A673 (cell line): ENCODE measurements at places on chromosomes 13 and 19. TPM values are rescaled to one million over a fixed set of nuclear protein-coding genes. Genes with fewer than 3 reads are reported as not detected.
A peak's percentile ranks its signal among the peaks of the same experiment; 100 is the strongest.

DNA sequence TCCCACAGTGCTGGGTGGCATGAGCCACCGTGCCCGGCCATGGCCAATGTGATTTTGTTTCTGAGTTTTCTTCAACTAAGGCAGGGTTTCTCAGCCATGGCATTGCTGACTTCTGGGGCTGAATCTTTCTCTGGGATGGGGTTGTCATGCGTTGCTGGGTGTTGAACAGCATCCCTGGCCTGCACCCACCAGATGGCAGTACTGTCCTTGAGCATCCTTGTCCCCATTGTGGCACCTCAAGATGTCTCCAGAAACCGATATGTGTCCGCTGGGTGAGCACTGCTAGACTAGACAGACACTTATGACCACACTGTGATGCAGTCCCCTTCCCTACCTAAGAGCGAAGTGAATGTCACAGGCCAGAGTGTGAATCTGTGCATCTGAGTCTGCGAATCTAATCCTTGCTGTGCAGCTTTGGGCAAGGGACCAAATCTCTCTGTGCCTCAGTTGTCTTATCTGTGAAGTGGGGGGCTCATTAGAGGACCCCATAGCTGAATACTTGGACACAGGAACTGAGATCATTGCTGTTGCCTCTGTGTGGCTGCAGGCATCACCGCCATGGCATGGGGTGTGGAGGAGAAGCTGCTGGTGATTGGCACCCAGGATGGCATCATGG is 50.3 kb upstream of the SIN3B start:
- H3K4me3 ChIP-seq: no peak overlapping the region
- peak; percentile 77 for DNase-seq
- no peaks in the 10 kb centered on the region for H3K4me1 ChIP-seq
- H3K36me3 ChIP-seq: no peaks in the 10 kb centered on the region
- H3K27ac ChIP-seq: no peak overlapping the region
- H3K27me3 ChIP-seq: no peaks in the 10 kb centered on the region

- no peaks in the 10 kb centered on the region for H3K4me1 ChIP-seq
- H3K36me3 ChIP-seq: no peaks in the 10 kb centered on the region
- no peak overlapping the region for H3K27ac ChIP-seq
- DNase-seq: no peak
- H3K27me3 ChIP-seq: no peaks in the 10 kb centered on the region
- no peak overlapping the region for H3K4me3 ChIP-seq
These were observed 24.4 kb downstream of the COMMD6 start for GRCh38 chr13:75513271-75513670.

- H3K4me1 ChIP-seq: no peaks in the 10 kb centered on the region
- H3K4me3 ChIP-seq: no peak overlapping the region
- no peak for DNase-seq
- no peaks in the 10 kb centered on the region for H3K27me3 ChIP-seq
- no peak overlapping the region for H3K27ac ChIP-seq
These were observed 45.3 kb downstream of the CDK8 start for GRCh38 chr13:26299168-26299750.

ZNF541 gene
- total RNA-seq: not detected in 2 replicates
